ENCODE measurements at places on chromosomes 7 and 10. TPM values are rescaled to one million over a fixed set of nuclear protein-coding genes. Genes with fewer than 3 reads are reported as not detected.

Gene RAPGEF5
- total RNA-seq, result 1.1 TPM

Gene FAM149B1
- 22.8 TPM for total RNA-seq

Gene ANKRD22
- not detected for total RNA-seq

Gene UCN3
- not detected for total RNA-seq

Gene STEAP2
- total RNA-seq, result 2.0 TPM

Gene UBTD1
- total RNA-seq, result 33.8 TPM

Gene CDH23
- total RNA-seq, result 31.4 TPM

Gene ALKBH4
- total RNA-seq, result 12.1 TPM

Gene CLDN4
- total RNA-seq, result 216 TPM

Gene EMX2
- not detected for total RNA-seq

Gene SPDYE2B
- not detected for total RNA-seq

Gene SHLD2
- total RNA-seq, result 31.4 TPM

Gene TCTN3
- total RNA-seq, result 51.1 TPM

Gene OR6B1
- not detected for total RNA-seq

Gene EPHA1
- total RNA-seq, result 40.8 TPM

Gene CCL24
- not detected for total RNA-seq

Gene PLAC9
- not detected for total RNA-seq

Gene TCAF2
- 10.7 TPM for total RNA-seq

Gene COBL
- under 0.01 TPM for total RNA-seq

Gene CALCR
- total RNA-seq, result not detected

Gene CALHM1
- total RNA-seq, result not detected

Gene TMEM178B
- under 0.01 TPM for total RNA-seq

Gene MRLN
- not detected for total RNA-seq

Gene MRC1
- 0.11 TPM for total RNA-seq

Gene SPDYE5
- not detected for total RNA-seq

Data from placental epithelial cell (primary cell).